H54 (cell line): ENCODE measurements at places on chromosomes 7 and 10.

- DNase-seq = no peak
These were observed 786.1 kb downstream of the CNTNAP2 start for GRCh38 chr7:146902728-146903127.

DNA sequence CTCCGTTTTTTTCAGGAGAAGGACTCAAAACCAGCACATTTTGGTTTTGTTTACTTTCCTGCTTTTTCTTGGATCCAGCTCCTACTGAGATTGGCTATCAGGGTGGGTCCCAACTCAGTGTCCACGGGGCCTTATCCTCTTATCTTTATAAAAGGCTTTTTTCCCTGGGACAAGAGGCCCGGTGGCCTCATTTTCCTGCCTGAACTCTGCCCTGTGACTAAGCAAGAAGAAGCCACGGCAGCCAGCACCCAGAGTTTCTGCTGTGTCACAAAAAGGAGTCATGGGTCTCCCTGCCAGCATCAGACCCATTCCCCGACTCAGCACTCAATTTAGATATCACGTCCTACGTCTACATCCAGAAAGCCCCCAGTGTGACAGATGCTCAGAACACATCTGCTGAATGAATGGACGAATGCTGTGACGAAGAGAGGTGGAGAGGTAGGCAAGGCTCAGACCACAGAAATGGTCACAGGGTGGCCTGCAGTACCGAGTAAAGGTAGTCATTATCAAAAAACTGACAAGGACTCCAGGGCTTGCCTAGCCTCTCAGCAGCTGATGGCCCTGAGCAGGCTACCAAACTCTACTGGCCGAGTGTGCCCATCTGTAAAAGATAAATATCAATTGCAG, 16.7 kb downstream of the DLG5 start:
- peak; percentile 65 for DNase-seq

DNA sequence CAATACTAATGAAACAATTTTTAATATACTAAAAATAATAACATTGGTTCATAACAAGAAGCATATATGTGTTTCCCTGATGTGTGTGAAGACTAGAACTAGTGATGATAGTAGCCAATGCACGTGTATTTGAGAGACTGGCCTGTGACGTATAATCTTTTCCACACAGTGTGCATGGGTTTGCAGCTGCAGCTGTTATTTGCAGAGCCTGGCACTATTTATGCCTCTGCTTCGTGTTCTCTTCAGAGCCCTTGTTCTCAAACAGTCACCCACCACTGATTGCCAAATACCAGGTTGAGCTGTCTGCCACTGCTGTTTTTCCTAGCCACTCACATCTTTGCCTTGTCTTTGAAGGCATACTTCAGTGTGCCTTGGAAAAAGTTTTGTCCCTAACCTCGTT, 531.7 kb downstream of the ETV1 start:
- no peak for DNase-seq

DNA sequence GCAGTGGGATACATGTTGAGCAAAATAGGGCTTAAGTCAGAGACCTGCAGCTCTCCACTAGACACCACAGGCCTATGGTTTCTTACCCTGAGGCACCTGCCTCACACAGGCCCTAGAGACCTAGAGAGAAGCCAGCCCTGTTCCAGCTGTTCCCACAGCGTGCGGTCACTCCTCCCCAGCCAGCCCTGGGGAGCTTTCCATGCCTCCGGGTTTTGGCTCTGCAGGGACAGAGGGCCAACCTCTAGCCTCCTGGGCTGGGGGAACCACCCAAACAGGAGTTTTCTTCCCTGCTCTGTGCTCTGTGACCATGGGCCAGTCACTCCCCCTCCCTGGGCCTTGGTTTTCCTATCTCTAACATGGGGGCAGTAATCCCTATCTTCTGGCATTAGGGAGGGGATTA, 33.0 kb downstream of the SH2B2 start:
- DNase-seq = no peak

DNA sequence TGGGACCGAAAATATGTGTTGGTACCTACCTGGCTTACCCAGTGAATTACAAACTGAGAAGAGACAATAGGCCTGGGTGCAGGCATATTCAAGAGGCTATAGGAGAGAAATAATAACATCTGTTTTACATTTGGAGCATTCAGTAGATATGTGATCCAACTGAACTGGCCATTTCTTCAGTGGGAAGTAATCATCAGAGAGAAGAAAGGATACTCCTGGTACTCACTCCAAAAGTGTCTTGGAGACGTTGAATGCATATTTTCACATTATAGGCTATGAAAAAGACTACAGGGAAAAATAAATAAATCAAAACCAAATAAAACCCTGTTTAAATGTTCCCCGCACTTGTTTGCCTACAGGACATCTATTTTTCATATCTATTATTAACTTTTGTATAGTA, 1680.3 kb downstream of the REEP3 start:
- DNase-seq = no peak

- DNase-seq = no peak
These were observed 39.6 kb downstream of the GRK5 start for GRCh38 chr10:119246862-119247549.

- no peak for DNase-seq
These were observed 205.9 kb downstream of the SEC23IP start for GRCh38 chr10:120098232-120098930.

- no peak for DNase-seq
These were observed 16.8 kb downstream of the LIPM start for GRCh38 chr10:88819290-88819689.

DNA sequence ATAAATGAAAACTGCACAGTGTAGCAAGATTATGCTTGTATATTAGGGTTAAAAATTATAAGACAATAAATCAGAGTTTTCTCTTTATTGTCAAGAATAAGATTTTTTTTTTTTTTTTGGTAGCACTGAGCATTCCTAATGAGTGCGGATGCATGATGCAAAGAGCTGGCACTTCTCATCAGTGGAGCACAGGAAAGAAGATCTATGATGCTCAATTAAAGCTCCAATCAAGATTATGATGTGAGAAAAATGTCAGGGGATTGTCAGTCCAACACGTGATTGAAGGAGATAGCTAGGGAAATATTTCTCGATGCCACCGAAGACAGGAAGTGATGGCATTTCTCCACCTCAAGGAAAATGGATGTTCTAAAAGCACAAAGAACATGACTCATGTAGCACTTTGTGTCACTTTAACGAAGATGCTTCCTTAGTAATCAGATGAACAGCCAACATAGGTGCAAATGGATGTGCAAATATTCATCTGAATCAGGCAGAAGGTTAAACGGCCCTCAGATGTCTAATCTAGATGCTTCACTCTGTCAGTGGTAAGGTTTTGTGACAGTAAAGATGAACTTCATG, 240.9 kb downstream of the THSD7A start:
- DNase-seq = no peak

DNA sequence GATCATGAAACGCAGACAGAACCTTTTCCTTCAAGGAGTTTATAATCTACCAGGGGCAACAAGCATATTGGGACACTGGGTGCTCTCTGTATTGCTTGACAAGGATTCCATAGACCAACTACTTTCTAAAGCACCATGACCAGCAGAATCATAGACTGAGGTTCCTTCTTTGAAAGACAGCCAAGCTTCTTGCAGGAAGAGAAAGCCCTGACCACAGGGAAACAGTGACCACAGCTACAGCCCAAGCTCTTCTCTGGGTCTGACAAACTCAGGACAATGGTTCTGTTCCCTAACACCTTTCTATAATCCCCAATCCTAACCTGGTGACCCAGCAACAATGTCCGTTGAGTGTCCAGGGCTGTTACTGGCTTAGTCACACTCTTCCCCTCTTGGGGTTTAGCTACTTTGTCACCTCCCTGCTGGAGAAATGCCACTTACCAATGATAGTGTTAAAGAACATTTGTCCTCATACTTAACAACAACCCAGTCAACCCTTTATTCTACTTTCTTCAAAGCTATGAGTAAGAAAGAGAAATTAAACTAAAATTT, 155.7 kb downstream of the JAZF1 start:
- no peak for DNase-seq

DNA sequence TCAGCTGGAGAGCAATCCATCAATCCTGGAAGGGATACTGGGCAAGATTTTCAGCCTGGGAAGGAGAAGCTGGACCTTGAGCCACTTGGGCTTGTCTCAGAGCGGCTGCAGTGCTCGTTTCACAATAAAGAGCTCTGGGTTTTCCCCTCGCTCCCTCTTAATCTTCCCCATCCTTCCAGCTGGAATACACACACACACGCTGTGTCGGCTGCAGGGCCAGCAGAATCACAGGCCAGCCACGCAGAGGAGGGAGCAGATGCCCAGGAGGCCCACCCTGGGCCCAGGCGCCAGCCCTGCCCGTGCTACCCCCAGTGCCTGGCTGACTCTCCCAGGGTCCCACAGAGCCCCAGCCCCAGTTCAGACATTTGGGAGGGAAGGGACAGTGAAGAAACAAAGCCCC, 255.1 kb downstream of the TNS3 start:
- DNase-seq = no peak

- no peak for DNase-seq
These were observed 108.9 kb upstream of the PLXDC2 start for GRCh38 chr10:19707376-19707775.

DNA sequence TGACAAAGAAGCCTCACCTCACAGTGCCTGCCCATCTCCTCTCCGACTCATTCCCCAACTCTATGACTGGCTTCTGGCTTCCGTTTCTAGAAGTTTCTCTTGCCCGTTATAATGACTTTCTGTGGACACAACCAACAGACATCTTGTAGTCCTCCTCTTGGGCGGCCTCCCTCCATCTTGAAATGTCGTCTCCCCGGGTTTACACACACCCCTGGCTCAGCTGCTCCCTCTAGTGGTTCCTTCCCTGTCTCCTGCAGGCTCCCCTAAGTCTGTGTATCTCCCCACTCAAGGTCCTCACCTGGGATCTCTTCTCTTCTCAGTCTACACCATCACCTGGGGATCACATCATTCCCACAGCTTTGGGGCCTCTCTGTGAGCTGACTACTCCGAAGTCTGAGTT, 123.4 kb upstream of the NEBL start:
- DNase-seq = peak; percentile 38

GRCh38 chr10:63133821-63134557, 861 bp downstream of the NRBF2 start:
- no peak for DNase-seq

DNA sequence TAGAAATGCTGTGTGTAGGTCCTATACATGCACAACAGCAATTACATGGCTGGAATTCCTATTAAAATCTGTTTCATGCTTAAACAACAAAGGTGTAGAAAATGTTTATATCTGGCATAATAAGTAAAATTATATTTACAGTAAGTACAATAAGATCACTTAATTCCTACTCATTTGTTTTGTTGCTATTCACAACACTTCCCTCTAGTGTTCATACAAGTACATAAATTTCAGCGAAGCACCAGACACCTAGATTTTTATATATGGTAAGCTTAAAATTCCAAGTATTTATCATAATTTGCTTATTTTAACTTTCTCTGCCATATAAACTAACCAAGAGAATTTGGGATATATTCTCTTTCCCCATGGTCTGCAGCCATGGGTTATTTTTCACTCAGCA, 51.8 kb upstream of the ANK3 start:
- no peak for DNase-seq

- DNase-seq = no peak
These were observed 107.7 kb upstream of the KCND2 start for GRCh38 chr7:120165227-120165626.

DNA sequence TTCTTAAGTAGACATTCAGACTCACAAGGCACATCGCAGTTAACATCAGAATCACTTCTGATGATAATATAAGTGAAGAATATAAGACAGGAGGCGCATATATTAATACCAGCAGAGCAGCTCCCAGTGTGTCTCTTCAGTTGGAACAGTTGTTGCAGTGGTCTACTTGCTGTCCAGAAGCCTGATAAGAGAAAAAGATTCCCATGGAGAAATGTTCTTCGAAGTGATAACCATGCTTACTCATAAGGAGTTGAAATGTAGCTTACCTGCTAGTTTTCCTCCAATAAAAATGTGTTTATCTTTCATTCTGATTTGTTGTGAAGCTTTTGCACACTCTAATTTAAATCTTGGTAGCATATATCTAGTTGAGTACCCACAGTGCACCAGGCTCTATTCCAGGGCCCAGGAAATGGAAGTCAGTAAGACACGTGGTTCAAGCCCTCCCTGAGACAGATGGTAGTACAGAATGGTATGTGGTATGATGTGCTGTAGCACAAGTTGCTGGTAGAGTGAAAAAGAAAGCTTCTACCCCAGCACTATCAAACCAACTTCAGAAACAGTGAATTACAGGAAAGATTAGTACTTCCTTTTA, 124.0 kb downstream of the MAPK8 start:
- DNase-seq = no peak

DNA sequence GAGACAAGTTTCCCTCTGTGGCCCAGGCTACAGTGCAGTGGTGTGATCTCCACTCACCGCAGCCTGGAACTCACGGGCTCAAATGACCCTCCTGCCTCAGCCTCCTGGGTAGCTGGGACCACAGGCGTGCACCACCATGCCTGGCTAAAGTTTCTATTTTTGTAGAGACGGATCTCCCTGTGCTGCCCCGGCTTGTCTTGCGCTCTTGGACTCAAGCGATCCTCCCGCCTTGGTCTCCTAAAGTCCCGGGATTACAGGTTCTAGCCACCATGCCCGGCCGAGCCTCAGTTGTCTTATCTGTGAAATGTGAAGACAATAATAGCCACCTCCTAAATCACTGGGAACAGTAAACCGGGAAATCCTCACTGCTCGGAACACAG, 88.1 kb downstream of the FOXL3 start:
- DNase-seq = no peak
